Activated T-helper 1 cell treated with anti-CD3 and anti-CD28 coated beads, Interleukin-2, amount 50 U/mL, for 16 hours (primary cell): ENCODE measurements at places on chromosomes 2 and 18.

- no peak for DNase-seq
Observed at GRCh38 chr2:224922142-224922727, 120.0 kb downstream of the DOCK10 start.

DNA sequence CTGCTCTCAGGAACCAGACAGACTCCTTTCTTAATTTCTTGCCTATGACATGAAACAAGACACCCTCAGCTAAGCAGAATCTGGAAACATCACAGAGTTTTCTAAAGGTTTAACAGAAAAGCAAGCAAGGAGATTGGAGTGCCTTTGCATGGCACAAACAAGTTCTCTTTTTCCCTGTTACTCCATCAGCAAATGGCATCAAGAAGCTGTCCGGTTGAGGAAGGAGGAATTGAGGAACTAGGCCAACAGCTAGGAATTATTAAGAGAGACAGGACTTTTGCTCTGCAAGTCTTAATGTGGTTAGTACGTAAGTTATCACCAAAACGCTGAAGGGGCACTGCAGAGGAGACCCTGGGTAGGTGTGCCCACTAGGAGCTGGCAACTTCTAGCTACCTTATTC lies 53.2 kb downstream of the NEB start:
- DNase-seq: no peak

- no peak for DNase-seq
Observed at GRCh38 chr18:52950155-52950554, 610.2 kb downstream of the DCC start.

- no peak for DNase-seq
Observed at GRCh38 chr2:160474891-160475787, 18.5 kb downstream of the RBMS1 start.

DNA sequence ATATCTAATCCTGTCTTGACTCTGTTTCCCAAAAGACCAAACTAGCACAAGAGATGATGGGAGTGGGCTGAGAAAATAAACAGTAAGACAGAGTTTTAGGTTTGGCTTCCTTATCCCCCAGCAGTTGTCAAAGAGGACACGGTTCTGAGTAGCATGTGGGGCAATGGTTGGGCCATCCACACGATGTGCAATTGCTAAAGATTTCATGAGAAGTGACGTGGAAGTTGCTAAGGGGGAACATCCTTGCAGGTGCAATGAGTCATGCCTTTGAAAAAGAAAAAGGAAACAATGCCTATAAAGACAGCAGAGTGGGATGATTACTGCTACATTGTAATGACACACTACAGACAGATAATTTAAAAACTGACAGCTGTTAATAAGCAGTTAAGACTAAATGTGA lies 1395.8 kb downstream of the LRP1B start:
- no peak for DNase-seq

DNA sequence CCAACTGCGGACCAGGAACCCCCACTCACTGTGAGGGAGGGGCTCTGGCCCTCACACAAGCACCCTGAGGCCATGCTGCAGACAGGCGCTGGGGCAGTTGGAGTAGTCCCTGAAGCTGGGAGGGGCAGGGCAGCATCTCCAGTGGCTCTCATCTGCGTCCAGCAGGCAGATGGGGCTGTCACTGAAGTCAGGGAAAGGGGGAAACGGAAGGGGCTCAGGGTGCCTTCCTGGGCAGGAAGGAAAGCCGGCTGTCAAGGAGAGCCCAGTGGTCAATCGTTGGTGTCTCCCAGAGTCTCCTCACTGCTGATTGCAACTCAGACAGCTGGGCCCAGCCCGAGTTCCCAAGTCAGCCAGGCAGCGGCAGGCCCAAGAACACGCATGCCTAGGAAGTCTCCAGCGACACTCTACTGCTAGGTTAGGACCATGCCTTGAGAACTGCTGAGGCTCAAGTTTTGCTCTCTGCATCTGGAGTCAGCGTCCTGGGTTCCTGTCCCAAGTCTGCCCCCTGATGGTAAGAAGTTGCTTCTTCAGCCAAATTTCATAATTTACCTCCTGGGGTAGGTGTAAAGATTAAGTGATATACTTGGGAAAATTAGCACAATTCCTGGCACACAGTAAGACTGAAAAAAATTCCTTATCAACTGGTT lies 27.4 kb upstream of the NMUR1 start:
- peak; percentile 13 for DNase-seq
